NCI-H1105 (cell line): ENCODE measurements at places on chromosomes 5 and 9.
A peak's percentile ranks its signal among the peaks of the same experiment; 100 is the strongest.

GRCh38 chr9:11821306-11821975 is 871.7 kb upstream of the TYRP1 start:
- DNase-seq = no peak

GRCh38 chr5:124746916-124747790 is 714 bp upstream of the ZNF608 start:
- DNase-seq = peak; percentile 89

DNA sequence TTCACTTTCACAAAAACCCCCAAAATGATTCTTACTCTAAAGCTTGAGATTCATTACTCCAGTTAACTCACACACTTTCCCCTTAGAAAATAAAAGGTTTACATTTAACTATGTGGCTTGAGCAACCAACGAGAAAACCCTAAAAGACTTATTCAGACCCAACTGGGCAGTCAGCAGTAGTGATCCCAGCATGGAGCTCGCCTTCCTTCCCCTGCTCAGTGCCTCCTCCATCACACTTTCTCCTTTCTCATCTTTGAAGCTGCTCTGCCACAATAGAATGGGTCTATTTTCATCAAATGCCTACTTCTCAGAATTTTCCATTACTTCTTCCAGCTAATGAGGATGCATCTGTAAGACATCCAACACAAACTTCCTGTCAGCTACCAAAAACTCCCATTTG is 29.1 kb downstream of the RORB start:
- DNase-seq = no peak

DNA sequence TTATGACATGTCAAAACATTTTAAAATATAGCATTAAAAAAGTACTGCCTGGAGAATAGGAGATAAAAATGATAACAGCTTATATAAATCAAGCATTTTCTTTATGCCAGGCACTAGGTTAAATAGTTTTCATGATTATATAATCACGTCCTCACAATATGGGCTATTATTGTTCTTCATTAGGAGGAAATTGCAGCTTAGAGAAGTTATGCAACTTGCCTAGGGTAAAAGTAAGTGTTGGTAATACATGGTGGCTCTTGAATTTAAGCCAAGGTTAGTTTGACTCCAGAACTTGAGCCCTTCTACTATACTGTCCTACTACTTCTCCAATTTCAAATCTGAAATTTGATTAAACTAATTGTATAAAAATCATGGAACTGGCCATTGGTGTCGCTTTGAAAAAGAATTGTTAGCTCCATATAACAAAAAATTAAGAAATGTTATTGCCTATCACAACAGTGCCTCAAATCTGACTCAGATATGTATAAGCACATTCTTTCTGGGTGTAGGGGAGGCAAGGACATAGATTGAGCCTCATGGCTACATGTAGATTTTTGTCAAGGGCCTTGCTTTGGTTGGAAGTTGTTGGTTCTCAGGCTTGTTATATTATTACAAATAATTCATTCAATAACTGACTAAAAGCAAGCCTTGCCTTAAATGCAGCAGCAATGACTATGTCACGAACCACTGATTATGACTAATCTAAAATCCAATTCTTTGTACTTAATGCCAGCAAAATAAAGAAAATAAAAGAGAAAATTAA is 223.5 kb upstream of the DAB2 start:
- no peak for DNase-seq

DNA sequence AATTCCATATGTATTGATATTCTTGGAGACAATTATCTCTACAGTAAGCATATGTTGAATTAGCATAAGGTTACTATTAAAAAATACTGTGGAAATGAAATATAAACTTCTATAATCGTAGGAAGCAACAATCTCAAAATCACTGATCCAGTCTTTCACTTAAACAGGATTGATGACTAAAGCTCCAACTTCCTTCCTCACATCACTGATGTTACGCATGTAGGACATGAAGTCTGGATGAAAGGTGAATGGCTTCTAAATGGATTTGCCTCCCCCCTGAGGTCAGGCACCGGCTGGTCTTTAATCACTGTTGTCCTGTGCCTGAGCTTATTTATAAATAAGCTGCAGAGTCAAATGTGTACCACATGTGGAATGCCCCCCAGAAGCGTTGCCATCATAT is 157.1 kb upstream of the NFIB start:
- DNase-seq = no peak

DNA sequence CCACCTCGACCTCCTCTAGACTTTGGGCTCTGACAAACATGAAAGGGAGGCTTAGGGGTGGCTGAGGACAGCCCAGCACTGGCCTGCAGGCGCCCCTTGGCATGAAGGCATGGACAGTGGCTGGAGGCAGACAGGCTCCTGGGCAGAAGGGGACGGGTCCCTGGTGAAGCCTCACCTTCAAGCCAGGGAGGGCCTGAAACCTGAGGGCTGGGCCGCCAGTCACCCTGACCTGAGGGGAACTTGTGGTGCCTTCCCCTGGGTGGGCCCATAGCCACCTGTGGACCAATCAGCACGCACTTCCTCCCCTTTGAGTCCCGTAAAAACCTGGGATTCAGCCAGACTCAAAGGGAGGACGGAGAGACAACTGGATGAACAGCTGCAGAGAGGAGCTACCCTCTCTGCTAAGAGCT is 90.4 kb upstream of the PUM3 start:
- DNase-seq = no peak

- no peak for DNase-seq
These were observed 13.6 kb downstream of the ARHGAP26 start for GRCh38 chr5:142783601-142784341.

DNA sequence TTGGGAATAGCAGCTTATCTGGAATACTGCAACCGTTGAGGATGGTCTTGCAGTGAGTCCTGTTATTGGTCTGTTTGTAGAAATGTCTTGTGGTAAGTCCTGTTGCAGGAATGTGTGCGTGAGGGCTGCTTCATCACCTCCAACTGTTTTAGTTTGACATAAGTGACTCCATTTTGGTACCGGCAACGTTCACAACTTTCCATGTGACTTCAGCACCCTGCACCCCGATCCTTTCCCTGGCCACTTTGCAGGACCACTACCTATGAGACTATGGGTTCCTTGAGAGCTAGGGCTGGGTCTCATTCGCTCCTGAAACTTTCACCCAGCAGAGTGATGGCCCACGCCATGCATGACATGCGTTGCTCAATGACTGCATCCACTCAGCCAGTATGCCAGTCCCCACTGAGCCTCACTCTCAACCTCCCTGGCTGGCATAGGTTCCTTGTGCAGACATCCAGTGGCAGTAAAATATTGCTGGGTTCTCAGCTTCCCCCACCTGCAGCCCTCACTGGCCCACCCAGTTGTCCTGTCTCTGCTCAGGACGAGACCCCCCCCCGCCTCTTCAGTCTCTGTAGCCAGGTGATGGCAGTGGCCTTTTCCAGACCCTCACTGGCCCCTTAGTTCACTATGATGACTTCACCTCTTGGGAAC is 8.0 kb downstream of the SURF6 start:
- DNase-seq = no peak

- peak; percentile 58 for DNase-seq
These were observed 2.9 kb downstream of the PLCXD3 start for GRCh38 chr5:41507501-41507900.
